ENCODE measurements at places on chromosomes 1 and 21.

- DNase-seq = no peak
Observed at GRCh38 chr1:239353536-239353935, 32.8 kb upstream of the CHRM3 start.

- DNase-seq = peak; percentile 75
Observed at GRCh38 chr1:51214615-51215131, 21.4 kb upstream of the RNF11 start.

GRCh38 chr21:17527711-17528110 lies 14.9 kb downstream of the CXADR start:
- DNase-seq = no peak

DNA sequence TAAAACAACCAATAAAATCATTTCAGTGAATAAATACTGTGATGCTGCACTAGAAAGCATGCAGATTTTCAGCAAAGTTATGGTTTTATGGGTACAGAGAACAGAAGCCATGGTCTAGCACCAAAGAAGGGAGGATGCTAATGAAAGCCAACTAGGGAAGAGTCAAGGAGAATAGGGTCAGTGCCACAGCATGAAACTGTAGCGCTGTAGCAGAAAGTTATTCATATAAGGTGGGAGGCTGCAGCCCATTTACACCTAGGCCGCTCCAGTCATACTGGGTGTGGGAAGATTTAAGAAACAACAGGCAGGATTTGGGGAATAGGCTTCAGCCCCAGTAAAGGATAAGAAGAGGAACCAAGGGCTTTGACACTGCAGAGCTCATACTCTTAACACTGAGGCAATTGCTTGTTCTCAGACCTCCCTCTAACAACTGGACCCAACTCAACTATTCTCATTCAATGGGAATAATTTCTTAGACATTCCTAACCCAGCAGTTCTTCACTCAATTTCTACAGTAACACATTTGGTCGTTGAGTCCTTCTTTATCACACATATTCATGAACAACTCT lies 4.4 kb downstream of the IFI16 start:
- DNase-seq = no peak

- DNase-seq = no peak
Observed at GRCh38 chr1:1132042-1132950, 16.4 kb upstream of the C1orf159 start.

GRCh38 chr1:1941211-1941841 lies 22.2 kb upstream of the TMEM52 start:
- no peak for DNase-seq

DNA sequence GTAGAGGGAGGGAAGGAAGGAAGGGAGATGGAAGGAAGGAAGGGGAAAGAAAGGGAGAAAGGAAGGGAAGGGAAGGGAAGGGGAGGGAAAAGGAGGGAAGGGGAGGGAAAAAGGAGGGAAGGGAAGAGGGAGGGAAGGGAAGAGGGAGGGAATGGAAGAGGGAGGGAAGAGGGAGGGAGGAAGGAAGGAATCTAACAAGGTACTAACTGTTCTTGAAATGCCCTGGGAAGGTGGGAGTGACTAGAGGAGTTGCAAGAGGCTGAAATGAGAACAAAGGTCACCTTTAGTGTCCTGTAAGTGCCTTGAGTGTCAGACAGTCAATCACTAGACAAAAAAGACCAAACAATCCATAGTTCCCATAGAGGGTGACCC lies 2.3 kb upstream of the ATP2B4 start:
- no peak for DNase-seq

GRCh38 chr1:117653732-117654492 lies 48.1 kb downstream of the TENT5C start:
- no peak for DNase-seq

GRCh38 chr1:154772606-154773506 lies 97.2 kb downstream of the KCNN3 start:
- DNase-seq = no peak

- no peak for DNase-seq
Observed at GRCh38 chr21:14757533-14758327, 211.6 kb upstream of the SAMSN1 start.

GRCh38 chr1:18529714-18530113 lies 49.0 kb downstream of the KLHDC7A start:
- DNase-seq = no peak

- DNase-seq = no peak
Observed at GRCh38 chr1:6585081-6585722, 5.4 kb downstream of the ZBTB48 start.

DNA sequence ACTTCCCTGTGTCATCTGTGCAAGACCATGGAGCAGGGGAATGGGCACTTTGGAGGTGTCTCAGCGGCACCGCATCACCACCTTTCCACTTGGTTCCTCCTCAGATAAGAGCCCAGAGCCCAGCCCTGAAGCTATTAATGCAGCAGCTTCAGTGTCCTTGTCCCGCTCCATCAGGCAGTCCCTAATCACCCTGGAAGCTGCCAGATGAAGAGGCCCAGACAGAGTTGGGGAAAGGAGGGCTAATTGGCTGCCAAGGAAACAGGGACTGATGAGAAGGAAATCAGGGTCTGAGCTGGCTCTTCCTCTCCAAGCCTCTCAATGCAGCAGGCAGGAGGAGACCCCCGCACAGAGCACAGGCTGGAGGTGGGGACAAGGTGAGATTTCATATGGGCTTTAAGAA lies 83.1 kb upstream of the KLHDC7A start:
- no peak for DNase-seq

DNA sequence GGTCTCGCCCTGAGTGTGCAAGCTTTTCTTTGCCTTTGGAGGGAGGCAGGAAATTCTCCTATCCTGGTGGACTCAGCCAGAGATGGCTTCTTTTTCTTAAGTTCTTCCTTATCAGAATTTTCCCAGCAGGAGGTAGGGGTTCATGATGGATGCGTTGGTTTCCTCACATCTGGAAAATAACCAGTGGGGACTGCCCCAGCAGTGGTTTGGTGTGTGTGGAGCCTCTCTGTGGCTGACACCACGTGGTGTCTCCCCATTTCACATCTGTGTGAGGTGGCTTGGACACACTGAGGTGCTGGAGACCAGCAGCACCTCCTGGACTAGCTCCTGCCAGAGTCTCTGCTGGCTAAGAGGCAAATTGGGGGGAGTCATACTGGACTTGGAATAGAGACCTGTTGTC lies 32.6 kb downstream of the B3GALT5 start:
- no peak for DNase-seq

- no peak for DNase-seq
Observed at GRCh38 chr1:87615491-87615890, 286.8 kb downstream of the LMO4 start.

GRCh38 chr1:38269923-38270848 lies 223.6 kb upstream of the POU3F1 start:
- no peak for DNase-seq

- DNase-seq = no peak
Observed at GRCh38 chr21:38669186-38669585, 136.5 kb upstream of the ETS2 start.

DNA sequence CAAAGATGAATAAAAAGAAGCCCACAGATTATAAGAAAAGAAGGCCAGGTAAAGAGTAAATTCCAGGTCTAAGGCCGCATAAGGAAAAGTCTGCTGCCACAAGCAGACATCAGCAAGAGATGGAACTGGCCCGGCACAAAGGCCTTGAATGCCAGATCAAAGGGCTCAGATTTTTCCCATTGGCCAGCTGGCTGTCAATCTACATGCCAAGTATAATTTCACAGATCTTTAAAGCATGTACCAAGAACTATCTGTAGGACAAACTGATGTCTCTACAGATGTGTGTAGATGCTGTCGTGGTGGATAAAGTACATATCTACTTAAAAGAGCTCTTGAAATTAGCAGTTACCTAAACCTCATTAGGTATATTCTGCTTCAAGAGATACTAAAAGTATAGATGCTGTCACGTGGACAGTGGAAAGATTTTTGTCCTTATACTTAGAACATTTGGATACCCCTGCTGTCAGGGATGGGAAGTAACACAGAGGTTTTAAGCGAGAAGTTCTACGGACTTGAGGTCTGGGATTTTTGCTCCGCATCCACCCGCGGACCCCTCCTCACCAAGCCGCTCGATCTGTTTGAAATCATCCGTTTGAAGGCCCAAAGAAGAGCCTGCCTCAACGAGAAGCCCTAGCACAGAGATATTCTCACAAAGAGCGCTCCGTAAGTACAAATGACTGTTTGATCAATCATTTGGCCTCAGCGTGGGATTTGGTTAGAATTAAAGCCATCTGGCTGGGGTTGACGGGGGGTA lies 10.1 kb downstream of the GLIS1 start:
- no peak for DNase-seq

- no peak for DNase-seq
Observed at GRCh38 chr21:45920824-45921600, 60.6 kb upstream of the COL6A1 start.

- no peak for DNase-seq
Observed at GRCh38 chr1:210557426-210558077, 228.8 kb downstream of the HHAT start.

GRCh38 chr21:41641821-41642701 lies 124.8 kb downstream of the RIPK4 start:
- DNase-seq = no peak

DNA sequence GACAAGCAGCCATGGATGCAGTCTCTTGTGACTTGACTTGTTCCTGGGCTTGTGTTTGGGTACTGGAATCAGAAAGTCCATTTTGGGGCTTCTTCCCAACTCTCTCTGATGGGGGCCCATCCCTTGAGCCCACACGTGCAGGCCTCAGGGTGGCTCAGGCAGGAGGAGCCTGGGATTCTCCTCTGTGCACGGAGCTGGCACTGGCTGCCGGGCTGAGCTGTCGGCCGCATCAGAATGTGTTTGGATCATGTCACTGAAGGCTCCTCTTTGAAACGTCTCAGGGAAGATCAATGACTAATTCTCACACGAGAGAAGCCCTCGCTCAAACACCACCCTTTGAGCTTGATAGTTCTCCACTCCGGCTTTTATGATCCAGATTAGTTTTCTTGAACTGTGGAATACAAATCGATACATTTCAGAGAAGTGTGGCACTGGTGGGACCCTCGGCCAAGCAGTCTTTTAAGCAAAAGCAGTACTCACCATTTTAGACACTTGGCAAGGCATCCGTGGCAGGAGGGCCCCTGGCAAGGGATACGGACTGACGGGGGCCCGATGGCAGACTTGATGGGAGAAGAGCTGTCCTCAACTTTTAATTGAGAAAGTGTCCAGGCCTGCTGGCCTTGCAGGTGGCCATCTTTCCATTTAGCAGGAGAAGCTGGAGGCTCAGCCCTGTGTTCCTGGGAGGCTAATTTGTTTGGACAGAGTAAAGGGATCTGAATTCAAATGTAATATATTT lies 220.7 kb upstream of the C1orf174 start:
- no peak for DNase-seq

GRCh38 chr1:200831091-200831490 lies 41.7 kb upstream of the GPR25 start:
- DNase-seq = no peak

- no peak for DNase-seq
Observed at GRCh38 chr1:39617488-39618049, 21.9 kb downstream of the HEYL start.

DNA sequence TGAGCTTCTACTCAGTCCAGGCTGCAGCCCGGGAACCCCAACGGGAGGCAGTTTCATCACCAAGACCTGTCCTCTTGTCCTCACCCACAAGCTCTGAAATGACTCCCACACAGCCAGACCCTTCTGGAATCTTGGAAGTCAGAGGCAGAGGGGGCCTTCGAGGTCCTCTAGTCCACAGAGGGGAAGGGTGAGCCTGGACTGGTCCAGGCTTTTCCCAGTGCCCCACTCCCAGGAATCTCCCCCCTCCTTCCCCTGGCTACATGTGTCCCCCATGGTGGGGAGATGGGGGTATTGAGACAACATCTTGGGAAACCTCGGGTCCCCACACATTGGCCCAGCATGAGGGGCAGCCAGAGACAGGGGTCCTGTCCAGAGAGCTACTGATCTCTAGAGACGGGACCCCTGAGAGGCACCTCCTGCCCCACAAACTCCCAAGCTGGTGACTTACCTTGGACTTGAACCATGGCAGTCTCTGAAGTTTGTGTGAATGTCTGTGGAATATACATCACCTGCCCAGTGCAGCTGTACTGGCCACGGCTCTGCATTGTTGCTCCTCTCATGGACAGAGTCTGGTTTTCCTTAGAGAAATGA lies 19.4 kb upstream of the SLAMF9 start:
- DNase-seq = no peak

- no peak for DNase-seq
Observed at GRCh38 chr1:201354901-201355295, 22.6 kb downstream of the TNNT2 start.
